8988T (cell line): ENCODE measurements at places on chromosomes 16 and 17.
A peak's percentile ranks its signal among the peaks of the same experiment; 100 is the strongest.

GRCh38 chr17:40535924-40536294 lies 29.4 kb downstream of the CCR7 start:
- no peak for DNase-seq

DNA sequence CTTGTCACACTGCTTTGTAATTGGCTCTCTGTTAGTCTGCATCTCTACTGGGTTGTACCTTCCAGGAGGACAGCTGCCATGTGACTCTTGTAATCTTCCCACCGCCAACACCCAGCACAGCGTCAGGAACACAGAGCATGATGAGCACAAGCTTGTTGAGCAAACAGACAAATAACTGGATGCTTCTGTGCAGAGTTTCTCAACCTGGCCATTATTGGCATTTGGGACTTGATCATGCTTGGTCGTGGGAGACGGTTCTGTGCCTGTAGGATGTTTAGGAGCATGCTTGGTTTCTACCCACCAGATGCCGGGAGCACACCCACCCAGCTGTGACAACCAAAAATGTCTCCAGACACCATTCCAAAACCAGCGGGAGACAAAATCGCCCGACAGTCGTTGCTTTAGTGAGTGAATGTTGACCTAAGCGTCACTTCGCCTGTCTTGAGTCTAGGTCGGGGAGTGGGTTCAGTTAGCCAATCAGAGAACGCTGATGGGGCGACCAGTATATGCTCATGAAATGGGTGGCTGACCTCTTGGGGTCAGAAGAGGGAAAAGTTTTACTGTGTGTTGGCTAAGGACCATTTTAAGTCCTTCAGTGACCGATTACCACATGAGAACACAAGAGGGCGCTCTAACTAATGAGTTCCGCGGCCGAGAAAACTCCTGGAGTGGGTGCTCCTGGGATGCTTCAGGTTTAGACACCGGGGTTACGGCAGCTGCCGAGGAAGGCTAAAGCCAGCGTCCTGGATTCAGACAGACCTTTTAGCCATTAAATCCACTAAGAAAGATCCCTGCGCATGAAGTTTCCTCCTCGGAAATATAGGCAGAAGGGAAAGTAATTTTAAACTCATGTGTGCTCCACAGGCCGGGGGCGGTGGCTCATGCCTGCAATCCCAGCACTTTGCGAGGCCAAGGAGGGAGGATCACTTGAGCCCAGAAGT lies 57.8 kb upstream of the TEX2 start:
- peak; percentile 55 for DNase-seq

DNA sequence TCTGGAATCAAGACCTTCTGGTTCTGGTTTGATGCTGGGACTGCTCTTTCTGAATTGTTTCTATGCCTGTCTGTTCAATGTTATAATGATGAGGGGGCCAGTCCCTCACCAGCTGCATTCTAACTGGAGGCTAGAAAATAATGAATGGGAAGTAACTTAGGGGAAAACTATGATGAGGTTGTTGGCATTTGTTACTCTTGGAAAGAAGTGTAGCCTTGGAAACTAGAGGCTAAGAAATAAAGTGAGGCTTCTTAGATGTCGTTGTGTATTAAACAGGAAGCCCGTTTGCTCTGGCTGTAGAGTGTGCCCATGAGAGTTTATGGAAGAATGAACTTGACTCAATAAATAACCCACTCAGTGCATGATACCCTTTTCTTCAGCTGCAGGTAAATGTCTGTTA lies 140.8 kb downstream of the PRKCA start:
- no peak for DNase-seq

GRCh38 chr17:82257473-82257872 lies 16.0 kb downstream of the CSNK1D start:
- peak; percentile 68 for DNase-seq

DNA sequence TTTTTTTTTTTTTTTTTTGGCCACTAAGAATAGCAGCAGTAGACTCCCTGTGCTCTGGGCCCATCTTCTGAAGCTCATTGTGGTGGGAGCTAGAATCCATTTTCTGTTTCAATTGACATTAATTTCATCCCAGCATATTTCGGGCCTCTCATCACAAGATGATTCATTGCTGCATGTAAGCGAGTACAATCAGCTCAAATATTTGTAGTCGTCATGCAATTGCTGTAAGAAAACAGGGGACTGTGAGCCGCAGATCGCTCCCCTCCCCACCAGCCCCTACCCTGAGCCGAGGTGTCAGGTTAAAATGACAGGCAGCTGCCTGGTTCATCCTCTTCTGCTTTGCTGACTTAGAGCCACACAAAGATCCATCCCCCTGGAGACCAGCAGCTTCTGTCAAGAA lies 358.8 kb upstream of the CDH5 start:
- DNase-seq = no peak

DNA sequence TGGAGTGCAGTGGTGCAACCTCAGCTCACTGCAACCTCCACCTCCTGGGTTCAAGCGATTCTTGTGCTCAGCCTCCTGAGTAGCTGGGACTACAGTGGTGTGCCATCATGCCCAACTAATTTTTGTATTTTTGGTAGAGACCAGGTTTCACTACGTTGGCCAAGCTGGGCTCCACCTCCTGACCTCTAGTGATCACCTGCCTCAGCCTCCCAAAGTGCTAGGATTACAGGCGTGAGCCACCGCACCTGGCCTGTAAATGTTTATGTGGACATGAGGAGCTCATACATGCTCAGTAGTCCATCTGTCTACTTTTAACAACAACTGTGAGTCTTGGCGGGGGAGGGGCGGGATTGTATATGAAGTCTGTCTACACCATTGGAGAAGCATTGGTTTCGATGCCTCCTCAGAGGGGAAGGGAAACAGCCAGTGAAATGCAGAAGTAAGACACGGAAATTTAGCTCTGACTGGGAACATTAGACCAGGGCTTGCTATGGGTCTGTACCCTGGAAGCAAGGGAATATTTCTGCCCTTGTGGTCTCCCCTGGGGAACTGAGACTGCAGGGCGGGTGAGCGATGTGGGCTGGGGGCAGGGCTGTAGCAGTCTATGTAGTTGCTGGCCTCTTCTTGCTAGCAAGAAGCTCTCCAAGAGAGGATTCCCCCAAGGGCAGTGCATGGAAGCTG lies 9.3 kb downstream of the NUBP1 start:
- no peak for DNase-seq

DNA sequence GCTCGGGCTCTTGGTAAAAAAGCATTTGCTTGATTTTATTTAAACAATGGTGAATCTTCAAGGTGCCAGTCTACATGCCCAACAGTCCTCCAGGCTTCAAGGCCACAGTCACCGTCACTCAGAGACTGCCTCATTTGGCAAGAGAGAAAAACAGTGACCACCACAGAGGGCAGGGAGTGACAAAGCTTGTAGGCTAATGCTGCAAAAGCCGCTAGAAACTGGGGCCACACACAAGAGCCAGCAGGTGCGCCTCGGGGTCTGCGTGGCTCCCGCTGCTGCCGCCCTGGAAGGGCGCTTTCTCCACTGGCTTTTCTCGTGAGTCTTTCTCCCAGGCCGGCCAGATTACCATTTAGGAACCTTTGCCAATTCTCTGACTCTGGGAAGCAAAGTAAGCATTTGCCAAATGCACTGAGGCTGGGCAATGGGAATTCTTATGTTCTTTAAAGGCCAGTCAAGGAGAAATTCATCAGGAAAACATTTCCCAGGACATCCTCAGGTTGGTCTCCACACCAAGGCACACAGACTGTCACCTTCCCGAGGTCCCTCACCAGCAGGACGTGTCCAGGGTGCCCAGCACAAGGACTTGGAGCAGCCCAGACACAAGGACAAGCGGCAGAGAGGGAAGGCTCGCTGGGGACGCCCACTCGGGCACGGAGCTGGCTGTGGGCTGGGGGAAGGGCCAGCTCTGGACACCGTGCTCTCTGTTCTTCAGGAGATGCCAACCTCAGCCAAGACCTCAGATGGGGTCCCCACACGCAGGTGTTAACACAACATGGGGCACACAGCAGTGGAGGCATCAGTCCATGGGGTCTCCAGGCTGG lies 12.5 kb upstream of the C16orf95 start:
- DNase-seq = peak; percentile 17

- peak; percentile 36 for DNase-seq
Measured at GRCh38 chr17:64385187-64386083, 5.2 kb downstream of the PECAM1 start.

- no peak for DNase-seq
Measured at GRCh38 chr17:50993544-50993943, 127.1 kb downstream of the SPAG9 start.

- DNase-seq = no peak
Measured at GRCh38 chr16:12489357-12489990, 314.2 kb downstream of the CPPED1 start.

DNA sequence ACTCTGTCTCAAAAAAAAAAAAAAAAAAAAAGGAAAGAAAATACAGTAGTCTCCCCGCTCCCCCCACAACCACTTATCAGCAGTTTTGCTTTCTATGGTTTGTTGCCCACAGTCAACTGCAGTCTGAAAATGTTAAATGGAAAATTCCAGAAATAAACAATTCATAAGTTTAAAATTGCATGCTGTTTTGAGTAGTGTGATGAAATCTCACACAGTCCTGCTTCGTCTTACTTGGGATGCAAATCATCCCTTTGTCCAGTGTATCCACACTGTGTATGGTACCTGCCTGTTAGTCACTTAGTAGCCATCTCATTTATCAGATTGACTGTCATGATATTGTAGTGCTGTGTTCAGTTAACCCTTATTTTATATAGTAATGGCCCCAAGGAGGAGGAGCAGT lies 41.5 kb downstream of the NF1 start:
- DNase-seq = no peak
